Activated T-helper 1 cell treated with anti-CD3 and anti-CD28 coated beads, Interleukin-12 subunit alpha, Interleukin-12 subunit beta, Interleukin-2, Interleukin-4 antibody, amounts not matched to agents 30 ng/mL and 10 ng/mL and 1 ng/mL, durations not matched to agents 14 hours and 24 hours and 36 hours (primary cell): ENCODE measurements at places on chromosomes 12 and 14.

- DNase-seq: no peak
Measured at GRCh38 chr14:55745906-55746305, 165.9 kb downstream of the KTN1 start.

- no peak for DNase-seq
Measured at GRCh38 chr12:78210506-78210860, 379.8 kb downstream of the NAV3 start.

GRCh38 chr12:108852674-108853309, 4.6 kb downstream of the SSH1 start:
- no peak for DNase-seq

- DNase-seq: no peak
Measured at GRCh38 chr14:67241411-67242167, at the start of gene PALS1. TSS of gene PALS1 (plus strand) at chr14:67241435. CDS start at chr14:67279171, 37,736 bp downstream.

GRCh38 chr14:50085570-50086320, 30.6 kb downstream of the VCPKMT start:
- DNase-seq: no peak

- no peak for DNase-seq
Measured at GRCh38 chr14:68191567-68192321, 372.2 kb downstream of the RAD51B start.

DNA sequence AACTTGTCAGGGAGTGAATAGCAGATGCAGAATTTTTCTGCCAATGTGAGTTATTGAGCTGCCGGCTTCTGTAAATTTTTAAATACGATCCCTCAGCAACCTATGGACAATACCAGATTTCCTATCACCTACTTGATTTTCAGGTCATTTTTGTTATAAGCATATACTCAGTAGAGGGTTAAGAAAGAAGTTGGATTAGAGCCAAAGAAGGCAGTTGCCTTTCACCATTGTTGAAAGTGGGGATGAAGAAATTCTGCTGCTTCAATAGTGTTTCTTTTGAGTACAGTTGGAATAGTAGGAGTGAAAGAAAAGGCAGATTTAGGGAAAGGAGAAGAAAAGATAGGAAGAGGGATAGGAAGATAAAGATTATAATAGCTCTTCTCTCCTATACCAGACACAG, 197.1 kb downstream of the ATP23 start:
- no peak for DNase-seq

GRCh38 chr14:64234877-64235651, 59.1 kb downstream of the ESR2 start:
- no peak for DNase-seq

DNA sequence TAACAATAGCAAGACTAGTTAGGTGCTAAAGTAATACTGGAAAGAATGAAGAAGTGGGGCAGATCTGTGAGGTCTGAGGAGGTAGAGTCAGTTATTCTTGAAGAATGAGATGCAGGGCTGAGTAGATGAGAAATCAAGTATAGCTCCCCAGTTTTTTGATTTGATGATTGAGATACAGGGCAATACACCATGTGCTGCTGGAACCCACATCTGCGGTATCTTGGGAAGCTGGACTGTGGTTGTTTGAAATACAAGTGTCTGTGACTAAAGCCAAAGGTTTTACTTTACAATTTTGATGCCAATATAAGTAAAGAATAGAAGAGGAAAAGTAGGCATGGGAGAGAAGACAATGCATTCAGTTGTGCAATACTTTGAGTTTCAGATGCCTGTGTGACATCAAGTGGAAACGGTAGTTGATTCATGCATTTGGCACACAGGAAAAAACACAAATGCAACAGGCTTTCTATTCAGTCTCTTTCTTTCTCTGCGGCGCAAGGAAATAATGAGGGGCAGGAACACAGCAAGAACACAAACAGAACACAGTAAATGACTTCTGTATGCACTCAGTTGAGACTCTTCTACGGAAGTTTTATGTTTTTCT, 190.2 kb upstream of the SLC38A2 start:
- DNase-seq: no peak

DNA sequence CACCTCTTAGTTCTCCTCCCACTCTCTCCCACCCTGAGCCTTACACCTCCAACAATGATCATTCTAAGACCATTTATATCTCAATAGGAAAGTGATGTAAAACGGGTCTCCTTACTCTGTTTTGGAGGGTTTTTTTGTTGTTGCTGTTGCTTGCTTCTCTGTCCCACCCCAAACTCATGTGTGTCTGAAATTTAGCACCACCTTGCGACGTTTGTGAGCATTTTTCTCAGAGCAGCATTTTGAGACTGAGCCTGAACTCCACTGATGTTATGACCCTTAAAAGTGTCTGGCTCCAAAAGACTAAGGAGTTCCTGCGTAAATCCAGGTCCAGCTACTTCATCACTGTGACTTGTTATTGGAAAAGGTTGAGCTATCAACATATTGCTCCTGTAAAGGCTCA, 155.0 kb downstream of the DAD1 start:
- no peak for DNase-seq

GRCh38 chr14:61187196-61187905, 93.8 kb downstream of the TMEM30B start:
- no peak for DNase-seq

DNA sequence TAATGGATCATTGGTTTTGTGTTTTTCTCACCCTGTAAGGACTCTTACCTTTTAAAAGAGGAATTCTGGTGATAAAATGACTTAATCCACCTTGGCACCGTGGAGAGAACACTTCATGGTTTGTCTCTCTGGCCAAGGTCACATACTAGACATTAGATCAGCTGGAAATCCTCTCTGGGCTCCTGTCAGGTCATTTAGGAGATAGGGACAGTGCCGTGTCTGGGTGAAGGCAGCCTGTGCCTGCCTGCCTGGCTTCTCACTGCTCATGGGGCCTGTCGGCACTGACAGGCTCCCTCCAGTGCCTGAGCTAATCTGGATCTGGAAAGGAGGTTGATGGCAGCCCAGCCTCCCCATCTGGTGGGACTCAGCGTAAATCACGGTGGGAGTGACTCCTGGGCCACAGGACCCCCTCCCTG, 5.7 kb downstream of the CRADD start:
- DNase-seq: no peak

GRCh38 chr14:26621807-26622560, 24.2 kb upstream of the NOVA1 start:
- DNase-seq: no peak
